ENCODE measurements at places on chromosomes 12 and 14.

- DNase-seq, result no peak
These were observed 1.4 kb downstream of the JPH4 start for GRCh38 chr14:23577004-23577681.

DNA sequence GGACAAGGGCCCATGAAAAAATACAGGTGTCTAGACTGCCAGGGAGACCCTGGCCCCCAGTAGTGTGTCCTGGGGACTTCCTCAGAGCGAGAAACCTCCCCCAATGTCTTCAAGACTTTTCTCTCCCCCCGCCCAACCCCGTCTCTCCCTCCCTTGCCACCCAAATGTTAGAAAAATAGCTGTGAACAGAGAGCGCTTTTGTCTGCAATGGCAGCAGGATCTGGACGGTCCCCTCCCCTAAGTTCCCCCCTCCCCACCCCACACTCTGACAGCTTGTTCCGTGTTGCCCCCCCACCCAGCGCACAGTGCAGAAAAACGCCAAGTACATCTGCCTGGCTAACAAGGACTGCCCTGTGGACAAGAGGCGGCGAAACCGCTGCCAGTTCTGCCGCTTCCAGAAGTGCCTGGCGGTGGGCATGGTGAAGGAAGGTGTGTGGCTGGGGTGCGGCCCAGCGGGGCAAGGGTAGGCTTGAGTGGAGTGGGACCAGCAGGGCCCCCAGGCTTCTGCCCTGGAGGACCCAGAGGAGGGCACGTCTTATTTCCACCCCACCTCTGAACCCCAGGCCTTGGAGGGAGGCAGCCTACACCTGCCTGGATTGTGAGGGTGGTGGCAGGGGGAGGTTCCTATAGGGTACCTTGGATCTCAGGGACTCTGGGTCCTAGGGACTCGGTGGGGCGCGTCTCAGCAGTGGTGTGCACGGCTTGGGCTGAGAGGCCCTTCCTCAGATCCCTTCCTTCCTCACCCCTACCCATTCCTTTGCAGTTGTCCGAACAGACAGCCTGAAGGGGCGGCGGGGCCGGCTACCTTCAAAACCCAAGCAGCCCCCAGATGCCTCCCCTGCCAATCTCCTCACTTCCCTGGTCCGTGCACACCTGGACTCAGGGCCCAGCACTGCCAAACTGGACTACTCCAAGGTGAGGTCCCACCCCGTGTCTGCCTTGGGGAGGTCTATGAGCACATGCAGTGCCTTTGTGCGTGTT, 4.8 kb downstream of the NR4A1 start:
- DNase-seq, result no peak

GRCh38 chr14:70192915-70193314, 4.2 kb upstream of the SLC8A3 start:
- DNase-seq, result no peak

- no peak for DNase-seq
These were observed 35.0 kb upstream of the MDM1 start for GRCh38 chr12:68367116-68367515.

DNA sequence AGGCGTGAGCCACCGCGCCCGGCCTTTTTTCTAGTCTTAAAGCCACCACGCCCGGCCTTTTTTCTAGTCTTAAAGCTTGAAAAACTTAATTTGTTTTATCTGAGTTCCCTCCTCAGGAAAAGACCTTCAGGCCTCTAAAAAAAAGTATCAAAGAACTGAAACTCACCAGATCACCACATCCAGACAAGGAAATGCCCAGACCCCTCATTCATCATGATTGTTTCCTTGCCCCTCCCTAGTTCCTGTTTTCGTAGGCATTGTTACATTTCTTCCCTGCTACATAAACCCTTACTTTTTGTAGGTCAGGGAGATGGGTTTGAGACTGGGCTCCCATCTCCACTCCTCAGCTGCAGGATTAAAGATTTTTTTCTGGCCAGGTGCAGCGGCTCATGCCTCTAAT, 21.1 kb upstream of the VWF start:
- no peak for DNase-seq

GRCh38 chr12:7433276-7433822, 10.6 kb downstream of the CD163L1 start:
- DNase-seq, result no peak

- DNase-seq, result no peak
These were observed 22.9 kb upstream of the ARL1 start for GRCh38 chr12:101430456-101430855.

- DNase-seq, result no peak
These were observed 24.2 kb downstream of the CHST11 start for GRCh38 chr12:104480826-104481440.
